Calu3 (cell line): ENCODE measurements at places on chromosomes 7 and 10.

- no peak for DNase-seq
Observed at GRCh38 chr7:124084024-124084423, 51.2 kb upstream of the TMEM229A start.

DNA sequence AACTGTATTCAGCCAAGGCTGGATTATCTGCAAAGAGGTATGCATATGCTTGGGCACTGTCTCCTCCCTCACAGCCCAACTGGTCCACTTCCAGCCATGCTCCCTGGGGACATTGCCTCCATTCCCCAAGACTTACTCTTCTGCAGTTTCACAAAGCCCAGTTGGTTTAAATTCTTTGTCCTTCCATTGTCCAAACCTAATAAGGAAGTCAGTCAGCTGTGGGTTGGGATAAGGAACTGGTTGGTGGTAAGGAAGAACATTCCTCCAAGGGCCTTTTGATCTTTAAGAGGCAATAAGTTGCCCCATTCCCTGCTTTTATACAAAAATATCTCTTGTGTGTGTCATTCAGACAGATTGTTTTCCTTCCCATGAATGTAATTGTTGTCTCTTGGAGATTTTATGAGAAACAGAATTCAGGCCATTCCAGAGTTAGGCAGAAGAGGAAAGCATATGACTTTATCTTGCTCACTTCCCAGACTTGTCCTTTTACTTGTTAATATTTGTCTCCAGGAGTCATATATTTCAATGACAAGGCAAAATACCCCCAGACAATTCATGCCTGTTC lies 673.7 kb downstream of the SUGCT start:
- no peak for DNase-seq

DNA sequence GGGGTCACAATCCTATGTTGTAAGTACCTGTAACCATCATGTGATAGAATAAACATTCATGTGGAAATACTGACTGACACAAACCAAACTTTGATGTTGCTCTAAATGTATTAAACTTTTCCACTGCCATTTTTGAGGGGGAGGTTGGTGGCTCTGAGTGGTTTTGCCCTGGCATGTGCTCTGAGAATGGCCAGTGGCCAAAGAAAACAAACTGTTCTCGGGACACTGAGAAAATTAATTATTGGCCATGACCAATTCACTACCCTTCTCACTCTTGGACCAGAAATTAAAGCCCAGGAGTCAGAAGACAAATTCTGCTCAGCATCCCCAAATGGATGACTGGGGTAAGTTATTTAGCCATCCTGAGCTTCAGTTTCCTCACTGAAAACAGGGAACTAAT lies 195.9 kb downstream of the XPNPEP1 start:
- no peak for DNase-seq

- peak; percentile 67 for DNase-seq
Observed at GRCh38 chr10:30027057-30028005, 32.1 kb downstream of the JCAD start.

DNA sequence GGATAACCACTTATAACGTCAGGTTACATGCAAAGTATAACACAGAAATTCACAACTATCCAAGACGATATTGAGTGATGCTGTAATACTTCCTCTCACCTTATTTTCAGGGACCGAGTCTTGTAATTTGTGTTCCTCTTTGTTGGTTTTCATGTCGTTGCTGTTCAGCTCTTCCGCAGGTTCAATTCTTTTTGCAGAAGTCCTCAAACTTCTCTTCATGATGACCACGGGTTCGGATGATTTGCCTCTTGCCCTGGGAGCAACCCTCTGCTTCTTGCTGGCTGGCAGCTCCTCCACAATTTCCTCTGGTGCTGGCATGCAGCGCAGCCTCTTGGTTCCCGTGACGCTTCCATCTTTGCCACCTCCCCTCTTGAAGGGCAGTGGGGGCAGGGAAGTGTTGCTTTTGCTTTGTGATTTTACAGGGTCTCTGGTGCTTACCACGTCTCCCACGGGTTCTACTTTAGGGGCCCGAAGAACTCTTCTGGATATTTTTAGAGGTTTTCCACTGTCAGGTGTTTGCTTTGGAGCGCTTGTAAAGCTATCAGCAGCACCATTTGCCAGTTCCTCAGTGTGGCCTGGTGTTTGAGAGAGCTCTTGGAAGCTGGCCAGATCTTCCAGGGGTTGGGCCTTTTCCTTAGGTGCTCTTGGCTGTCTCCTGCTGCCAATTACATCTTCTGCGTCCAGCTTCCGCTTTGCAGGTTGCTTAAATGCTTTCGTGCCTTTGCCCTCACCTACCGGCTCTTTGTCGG lies 23.6 kb downstream of the MKI67 start:
- DNase-seq = no peak

- DNase-seq = no peak
Observed at GRCh38 chr7:69412331-69413146, 185.7 kb upstream of the AUTS2 start.

DNA sequence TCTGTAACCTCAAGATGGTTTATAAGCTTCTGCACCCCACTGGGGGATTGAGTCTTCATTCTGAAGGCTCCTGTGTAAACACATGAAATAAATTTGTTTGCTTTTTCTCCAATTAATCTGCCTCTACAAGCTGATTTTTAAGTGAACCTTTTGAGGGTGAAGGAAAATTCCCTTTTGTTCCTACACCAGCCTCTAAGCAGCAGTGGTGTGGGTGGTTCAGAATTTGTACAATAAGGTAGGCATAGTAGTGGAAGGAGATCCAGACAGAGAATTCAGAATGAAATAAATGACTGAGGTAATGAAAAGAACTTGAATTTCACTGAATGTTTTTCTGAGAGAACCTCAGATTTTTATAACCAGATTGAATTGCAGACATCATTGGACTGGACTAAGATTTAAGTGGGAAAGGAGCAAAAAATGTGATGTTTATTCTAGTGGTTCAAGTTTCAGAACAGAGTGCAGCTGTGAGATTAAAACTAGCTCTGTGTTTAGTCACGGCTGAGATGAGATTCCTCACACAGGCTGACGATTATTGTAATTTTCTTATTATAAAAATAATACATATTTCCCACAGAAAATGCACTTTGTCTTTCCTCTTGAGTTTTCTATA lies 1162.2 kb downstream of the TYW1 start:
- DNase-seq = no peak

GRCh38 chr10:11142777-11143176 lies 125.1 kb downstream of the CELF2 start:
- DNase-seq = no peak

DNA sequence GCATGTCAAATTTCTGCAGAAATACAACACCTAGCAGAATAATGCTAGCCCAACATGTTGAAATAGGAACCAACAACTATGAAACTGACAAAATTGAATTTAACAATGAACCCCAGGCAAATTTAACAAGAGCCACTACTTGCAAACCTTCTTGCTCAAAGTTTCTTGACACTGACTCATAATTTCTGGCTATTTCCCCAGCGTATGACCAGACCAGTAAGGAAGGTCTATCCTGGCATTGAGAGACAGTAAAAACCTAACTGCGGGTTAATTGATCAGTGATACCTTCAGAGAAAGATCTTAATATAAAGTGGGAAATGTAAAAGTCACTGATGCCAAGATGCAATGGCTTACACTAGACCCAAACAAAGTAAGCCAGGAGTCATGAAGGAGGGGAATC lies 510.1 kb downstream of the ARL4A start:
- DNase-seq = no peak

- no peak for DNase-seq
Observed at GRCh38 chr10:133388973-133389818, 4.8 kb upstream of the MTG1 start.

DNA sequence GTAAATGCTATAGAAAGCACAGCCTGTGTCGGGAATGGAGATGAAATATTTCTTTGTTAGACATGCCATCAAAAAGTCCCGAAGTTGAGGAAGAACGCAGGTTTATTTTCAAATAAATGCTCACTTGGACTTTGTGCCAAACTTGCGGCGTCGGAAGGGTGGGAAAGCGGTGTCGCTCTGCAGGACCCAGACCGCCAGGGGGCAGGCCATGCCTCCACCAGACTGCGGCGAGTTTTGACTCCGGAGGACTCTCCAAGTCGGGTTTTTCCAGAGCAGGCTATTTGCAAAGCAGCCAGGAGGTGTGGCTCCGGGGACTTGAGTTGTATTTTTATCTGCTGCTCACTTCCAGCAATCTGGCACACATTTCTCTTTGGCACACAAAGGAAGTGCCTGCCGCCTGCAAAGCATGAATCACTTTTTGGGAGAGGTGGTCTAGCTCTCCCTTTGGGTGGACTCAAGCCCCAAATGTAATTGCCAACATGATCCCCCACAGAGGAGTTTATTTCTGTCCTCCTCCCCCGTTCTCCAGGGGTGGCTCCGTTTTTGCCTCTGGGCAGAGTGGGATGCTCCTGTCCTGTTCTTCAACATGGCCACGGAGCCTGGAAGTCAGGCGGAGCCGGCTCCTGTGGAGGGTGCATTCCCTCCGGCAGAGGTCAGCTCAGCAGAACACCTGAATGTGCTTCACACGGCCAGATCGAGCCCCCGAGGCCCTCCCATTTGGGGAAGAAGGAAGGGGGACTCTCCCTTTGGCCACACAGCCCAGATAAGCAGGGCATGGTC lies 82.3 kb upstream of the GPR26 start:
- DNase-seq = peak; percentile 77

DNA sequence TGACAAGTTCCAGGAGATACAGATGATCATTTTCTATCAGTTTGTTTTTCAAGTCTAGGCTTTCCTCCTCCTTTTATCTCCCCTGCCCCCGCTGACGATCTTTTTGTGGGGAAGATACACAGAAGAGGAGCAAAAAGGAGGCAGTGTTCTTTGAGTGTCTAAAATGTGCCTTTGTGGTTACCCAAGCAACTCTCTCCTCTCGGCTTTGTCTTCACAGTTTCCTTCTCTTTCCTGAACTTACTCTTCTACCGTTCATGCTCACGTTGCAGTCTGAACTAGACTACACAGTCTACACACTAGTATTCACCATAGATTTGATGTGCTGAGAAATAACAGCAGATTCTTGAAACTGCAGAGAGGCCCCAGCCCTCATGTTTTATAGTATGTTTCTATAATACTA lies 23.6 kb downstream of the CEP41 start:
- DNase-seq = no peak

DNA sequence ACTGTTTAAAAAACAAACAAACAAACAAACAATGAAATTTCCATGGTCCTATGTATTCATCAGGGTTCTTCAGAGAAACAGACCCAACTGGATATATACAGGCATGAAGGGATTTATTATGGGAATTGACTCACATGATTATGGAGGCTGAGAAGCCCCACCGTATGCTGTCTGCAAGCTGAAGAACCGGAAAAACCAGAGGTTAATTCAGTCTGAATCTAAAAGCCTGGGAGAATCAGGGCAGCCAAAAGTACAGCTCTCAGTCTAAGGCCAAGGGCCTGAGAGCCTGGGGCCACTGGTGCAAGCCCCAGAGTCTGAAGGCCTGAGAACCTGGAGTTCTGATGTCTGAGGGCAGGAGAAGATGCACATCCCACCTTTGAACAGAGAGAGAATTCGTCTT lies 163.5 kb downstream of the MDFIC start:
- DNase-seq = peak; percentile 27

GRCh38 chr7:43463401-43463980 lies 119.4 kb upstream of the STK17A start:
- no peak for DNase-seq
